ENCODE measurements at places on chromosomes 4 and X. TPM values are rescaled to one million over a fixed set of nuclear protein-coding genes. Genes with fewer than 3 reads are reported as not detected.

GRCh38 chrX:148588649-148589310 lies 88.4 kb downstream of the AFF2 start:
- no peak for DNase-seq

DNA sequence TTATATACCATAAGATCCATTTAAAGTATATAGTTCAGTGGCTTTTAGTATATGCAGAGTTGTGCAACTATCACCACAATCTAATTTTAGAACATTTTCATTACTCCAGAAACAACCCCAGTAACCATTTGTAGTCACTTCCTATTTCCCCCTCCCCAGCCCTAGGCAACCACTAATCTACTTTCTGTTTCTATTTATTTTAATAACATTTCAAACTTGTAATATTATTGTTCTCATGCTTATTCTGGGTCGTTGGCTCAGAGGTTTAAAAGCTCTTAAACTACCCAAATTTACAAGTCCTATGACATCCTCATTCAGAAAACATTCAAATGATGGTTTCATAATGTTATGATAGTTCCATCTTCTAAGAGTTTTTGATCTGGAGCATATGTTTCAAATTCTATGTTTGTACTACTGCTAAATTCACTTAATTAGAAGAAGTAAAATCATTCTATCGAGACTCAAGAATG lies 18.4 kb downstream of the XIAP start:
- peak; percentile 42 for DNase-seq

ZMYM3 gene
- 8.3 TPM for total RNA-seq

ACTRT1 gene
- total RNA-seq, result not detected

All from IMR-90 (cell line).